ENCODE measurements at places on chromosomes 16 and 17.
A peak's percentile ranks its signal among the peaks of the same experiment; 100 is the strongest.

- no peak for DNase-seq
Measured at GRCh38 chr16:31519759-31520431, 7.8 kb upstream of the AHSP start.

GRCh38 chr17:65182233-65182632, 45.1 kb downstream of the RGS9 start:
- no peak for DNase-seq

- DNase-seq, result no peak
Measured at GRCh38 chr16:70470927-70471341, 16.5 kb downstream of the FCSK start.

DNA sequence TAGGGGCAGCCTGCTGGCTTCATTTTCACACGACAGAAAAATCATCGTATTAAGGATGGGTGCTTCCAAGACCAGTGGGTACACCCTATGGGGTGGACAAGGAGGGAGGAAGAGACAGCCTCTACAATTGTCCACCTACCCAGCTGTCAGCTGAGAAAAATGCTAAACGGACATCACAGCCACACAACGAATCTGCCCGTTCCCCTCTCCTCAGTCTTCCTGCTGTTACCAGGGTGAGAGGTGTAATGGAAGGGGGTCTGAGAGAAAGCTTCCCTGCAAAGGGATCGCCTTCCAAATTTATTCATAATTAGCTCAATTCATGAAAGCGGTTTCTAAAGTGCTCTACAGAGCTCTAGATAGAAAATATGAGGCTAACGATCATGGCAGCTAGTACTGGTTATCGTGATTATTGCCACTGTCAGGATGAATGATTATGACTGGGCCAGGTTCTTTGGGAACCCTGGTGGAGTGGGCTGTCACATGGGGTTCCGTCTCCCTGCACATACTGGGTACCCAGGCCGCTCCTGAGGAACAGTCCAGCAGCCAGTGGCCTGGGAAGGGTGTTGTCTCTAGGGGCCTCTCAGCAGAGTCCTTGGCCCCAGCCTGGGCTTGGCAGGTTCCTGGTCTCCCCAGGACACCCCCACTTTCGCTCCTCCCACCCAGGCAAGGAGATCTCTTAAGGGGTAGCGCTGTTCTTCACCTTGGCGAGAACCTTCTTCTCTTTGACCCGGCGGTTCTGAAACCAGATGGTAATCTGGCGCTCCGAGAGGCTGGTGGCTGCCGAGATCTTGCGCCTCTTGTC, 2.2 kb downstream of the HOXB13 start:
- DNase-seq, result no peak

GRCh38 chr17:16255481-16255921, 38.5 kb downstream of the PIGL start:
- no peak for DNase-seq

DNA sequence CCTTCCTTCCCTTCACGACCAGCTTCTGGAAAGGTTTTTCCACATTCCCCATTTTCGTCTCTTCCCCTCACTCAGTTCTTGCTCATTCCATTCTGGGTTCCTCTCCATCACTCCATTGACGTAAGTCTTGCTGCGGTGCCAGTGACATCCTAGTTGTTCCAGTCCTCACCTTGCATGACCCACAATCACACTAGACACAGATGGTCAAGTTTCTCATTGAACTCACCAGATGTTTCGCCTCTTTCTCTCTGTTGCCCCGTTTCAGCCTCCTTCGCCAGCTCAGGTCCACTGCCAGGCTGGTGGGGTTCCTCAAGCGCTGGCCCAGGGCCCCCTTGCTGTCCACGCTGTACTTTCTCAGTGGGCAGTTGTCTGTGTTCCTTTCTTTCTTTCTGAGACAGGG, 43.4 kb downstream of the CCDC42 start:
- no peak for DNase-seq

DNA sequence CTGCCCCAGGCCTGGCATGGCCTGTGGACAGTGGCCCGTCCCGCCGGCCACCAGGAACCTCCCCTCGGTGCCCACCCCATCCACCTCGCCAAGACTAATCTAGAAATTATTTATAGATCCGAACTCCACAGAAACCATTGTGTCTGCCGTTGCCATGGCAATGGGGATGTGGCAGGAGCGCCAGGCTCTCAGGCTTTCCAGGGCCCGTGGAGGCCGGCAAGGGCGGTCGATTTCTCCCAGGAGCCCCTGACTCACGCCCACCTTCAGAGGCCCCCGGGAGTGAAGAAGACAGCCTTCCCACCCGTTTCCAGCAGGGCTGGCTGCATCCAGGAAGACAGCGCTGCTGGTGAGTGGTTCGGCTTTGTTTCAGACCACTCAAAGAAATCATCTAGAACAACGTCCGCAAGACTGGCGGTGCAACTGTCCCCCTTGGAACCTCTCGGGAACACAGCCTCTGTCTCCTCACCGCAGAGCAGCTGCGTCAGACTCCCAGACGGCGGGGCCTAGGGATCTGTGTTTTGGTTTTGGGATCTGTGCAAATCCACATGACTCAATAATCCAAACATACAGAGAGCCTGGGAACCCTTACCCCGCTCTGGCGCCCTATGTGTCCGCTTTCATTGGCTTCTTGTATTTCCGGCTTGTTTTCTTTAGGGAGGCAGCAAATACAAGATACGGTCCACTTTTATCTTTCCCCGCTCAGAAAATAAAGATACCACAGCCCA, 48.5 kb upstream of the ZCCHC14 start:
- DNase-seq, result peak; percentile 90

- no peak for DNase-seq
Measured at GRCh38 chr16:19864566-19864965, 20.1 kb downstream of the GPRC5B start.

- DNase-seq, result no peak
Measured at GRCh38 chr17:16886655-16887322, 85.1 kb downstream of the TNFRSF13B start.

DNA sequence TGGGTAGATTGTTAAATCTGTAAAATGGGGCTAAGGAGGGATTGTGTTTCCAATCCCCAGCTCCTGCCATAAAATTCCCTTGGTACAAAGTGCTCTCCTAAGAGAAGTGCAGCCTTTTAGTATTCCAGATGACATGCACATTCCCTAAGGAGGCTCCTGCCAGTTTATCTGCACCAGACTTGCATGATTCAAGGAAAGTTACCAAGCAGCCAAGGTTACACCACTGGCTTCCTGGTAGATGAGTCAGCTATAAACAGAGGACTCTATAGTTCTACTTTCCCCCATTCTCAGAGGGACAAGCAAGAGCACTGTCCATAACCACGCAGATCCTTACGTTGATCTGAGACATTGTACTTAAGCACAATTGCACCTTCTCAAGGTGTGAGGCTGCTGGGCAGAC, 1.9 kb downstream of the CALB2 start:
- peak; percentile 83 for DNase-seq

- no peak for DNase-seq
Measured at GRCh38 chr16:88301886-88302285, 80.9 kb upstream of the ZNF469 start.

All from Daoy (cell line).